ENCODE measurements at places on chromosomes 7 and 10.

DNA sequence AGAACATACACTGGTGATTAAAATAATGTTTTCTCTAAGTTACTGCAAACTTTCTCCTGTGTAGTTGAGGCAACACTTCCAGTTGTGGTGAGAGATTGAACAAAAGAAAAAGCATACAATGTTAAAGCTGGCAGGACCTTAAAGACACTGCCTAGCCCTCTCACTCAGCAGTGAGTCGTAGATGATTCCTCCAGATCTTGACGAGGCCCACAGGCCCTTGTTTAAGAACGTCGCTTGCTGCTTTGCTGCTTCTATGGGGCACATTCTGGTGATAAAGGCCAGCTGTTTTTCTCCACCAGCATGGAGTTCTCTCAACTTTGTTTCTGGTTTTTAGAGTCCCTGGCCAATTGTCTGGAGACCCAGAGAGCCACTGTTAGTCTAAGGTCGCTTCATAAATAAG lies 2.8 kb upstream of the DENND11 start:
- no peak for DNase-seq

GRCh38 chr7:159067576-159068487 lies 76.8 kb downstream of the VIPR2 start:
- no peak for DNase-seq

DNA sequence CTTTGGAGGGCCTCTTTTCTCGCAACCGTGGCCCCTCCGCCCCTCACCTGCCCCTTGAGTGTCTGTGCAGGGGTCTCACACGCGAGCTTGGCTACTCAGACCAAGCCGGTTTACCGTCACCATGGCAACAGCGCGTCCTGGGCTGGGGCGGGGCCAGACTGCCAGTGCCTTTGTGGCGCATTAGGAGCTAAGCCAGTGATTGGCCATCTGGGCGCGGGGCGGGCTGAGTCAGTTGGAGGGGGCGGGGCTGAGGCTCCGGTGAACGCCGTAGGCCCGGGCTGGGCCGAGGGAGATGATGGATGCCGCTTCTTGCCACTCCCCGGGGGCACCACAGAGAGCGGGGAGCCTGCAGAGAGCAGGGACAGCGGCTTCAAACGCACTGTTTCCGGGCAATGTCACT lies 48.7 kb upstream of the FXYD4 start:
- DNase-seq: peak; percentile 1

GRCh38 chr10:73781548-73781878 lies 335 bp upstream of the CHCHD1 start:
- DNase-seq: no peak

DNA sequence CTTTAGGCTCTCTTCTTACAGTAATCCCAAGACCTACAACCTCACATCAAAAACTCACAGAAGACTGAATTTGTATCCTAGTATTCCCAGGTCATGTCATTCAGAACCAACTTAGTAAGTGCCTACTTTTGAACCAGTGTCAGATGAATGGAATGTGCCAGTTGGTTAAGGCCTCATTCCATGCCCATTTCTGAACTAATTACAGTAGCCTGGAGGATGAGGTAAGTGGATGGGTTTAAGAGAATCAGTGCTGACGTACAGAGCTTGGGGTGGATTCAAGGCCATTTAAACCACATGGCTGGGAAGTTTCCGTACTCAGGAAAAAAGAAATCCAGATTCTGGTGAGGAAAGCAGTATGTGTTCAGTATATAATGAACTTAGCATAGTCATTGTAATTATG lies 21.9 kb upstream of the FOXP2 start:
- no peak for DNase-seq

GRCh38 chr10:1249142-1249920 lies 193.1 kb downstream of the WDR37 start:
- no peak for DNase-seq

DNA sequence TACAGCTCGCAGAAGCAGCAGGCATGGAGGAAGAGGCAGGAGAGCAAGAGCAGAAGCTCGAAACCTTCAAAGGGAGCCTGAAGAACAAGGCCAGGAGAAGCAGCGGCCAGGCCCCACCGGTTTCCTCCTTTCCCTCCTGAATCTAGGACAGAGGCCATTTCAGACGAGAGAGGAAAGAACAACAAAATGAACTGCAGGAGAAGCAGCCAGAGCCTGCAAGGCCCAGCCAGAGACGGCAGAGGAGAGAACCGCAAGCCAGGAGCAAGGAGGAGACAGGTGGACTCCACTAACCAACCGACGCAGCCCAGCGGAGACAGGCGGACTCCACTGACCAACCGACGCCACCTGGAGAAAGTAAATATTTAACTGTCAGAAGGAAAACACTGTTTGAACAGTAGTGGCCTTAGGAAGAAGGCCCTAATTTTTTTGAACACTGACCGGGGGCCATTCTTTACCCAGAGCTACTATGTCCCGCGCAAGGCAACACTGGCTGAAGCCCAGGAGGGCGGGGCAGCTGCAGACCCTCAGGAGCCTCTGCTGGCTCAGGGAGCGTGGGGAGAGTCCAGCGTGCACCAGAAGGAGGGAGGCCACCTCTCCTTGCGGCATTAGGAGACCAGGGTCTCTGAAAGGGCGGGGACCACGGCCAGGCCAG lies 559.2 kb downstream of the PTPRN2 start:
- peak; percentile 41 for DNase-seq

GRCh38 chr10:18659819-18660535 lies 746 bp downstream of the ARL5B start:
- DNase-seq: peak; percentile 19

DNA sequence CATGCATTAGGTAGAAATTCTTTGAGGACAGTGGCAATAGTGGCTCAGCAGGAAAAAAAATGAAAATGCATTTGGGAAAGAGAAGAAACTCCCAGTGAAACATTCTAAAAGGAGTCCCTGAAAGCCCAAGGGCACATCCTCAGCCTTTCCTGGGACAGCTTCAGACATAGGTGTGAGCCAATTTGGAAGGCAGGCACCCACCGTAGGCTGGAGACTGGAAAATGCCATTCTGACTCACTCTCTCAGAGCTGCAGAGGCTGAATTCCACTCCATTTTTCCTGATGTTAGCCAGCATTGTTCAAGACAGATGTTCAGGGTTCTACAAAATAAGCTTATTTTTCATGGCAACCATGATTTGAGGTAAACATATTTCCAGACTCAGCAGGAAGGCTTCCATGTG lies 379.0 kb upstream of the FZD8 start:
- DNase-seq: no peak

GRCh38 chr7:87140271-87140748 lies 11.9 kb upstream of the DMTF1 start:
- DNase-seq: no peak

GRCh38 chr10:116526219-116526618 lies 19.5 kb upstream of the PNLIP start:
- no peak for DNase-seq

DNA sequence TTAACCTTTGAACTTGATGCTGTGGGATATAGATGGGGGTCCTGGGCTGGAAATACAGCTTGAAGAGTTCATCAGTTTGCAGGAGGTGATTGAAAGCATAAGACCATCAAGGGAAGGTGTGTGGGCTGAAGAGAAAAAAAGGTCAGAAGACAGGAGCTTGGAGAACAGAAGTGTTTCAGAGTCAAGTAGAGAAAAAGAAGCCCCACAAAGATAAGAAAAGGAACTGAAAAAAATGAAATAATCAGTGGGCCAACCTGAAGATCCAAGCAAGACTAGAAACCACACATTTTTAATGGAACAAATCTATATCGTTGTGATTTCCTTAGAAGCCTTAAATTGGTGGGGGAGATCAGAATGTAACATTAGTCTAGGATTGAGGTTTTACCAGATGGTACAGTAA lies 22.5 kb downstream of the ZEB1 start:
- no peak for DNase-seq

GRCh38 chr7:79434098-79434497 lies 19.4 kb downstream of the MAGI2 start:
- no peak for DNase-seq

GRCh38 chr7:127895814-127896280 lies 135.4 kb downstream of the LRRC4 start:
- no peak for DNase-seq

DNA sequence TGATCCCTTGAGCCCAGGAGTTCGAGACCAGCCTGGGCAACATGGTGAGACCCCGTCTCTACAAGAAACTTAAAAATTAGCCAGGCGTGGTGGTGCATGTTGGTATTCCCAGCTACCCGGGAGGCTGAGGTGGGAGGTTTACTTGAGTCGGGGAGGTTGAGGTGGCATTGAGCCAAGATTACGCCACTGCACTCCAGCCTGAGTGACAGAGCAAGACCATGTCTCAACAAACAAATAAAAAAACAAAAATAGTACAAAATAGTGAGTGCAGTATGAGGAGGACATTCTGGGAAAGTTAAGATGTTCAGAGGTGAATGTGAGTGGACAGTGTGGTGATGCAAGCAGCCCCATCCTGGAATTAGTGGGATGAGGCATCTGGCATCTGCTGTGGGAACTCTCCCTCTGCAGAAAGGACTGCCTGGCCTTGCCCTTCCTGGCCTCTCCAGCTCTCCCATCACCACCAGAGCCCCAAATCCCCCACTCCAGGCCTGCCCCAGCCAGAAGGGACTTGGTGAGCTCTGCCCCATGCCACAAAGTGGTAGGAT lies 96.6 kb upstream of the PARD3 start:
- DNase-seq: no peak

DNA sequence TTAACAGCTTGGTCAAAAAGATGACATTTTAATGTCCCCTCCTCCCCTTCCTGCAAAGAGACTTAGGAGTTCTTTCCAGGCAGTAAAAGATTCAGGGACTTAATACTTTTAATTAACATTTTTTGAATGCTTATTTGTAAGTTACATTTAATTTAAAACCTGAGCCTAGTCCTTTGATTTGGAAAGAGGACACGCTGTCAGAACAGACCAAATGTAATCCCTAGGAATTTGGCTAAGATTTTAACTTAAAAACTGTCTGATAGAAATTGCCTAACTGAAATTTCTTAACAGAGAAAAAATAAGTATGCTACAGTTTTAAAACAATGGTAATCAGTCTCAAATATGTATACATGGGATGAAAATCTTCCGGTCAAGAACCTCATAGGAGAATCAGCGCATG lies 98.5 kb downstream of the NRP1 start:
- no peak for DNase-seq

GRCh38 chr7:63080406-63080805 lies 918.2 kb upstream of the ZNF722 start:
- no peak for DNase-seq

DNA sequence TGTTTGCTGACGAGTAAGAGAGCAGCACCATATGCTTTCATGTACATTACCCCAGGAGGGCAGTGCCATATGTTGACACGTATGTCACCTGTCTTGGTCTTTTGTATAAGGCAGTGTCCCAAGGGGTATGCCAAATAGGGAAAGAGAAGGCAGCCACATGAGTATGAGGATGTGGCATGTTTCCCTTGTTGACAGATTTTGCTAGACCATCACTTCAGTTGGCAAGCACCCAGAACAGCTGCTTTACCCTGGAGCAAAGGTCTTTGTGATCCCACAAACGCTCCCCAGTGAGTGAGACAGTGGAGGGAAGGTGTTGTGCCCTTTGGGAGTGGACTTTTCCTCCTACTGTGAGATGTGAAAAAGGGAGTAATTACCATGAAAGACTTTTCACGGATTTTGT lies 350.1 kb downstream of the ETV1 start:
- DNase-seq: no peak

GRCh38 chr10:29243750-29244149 lies 45.1 kb upstream of the LYZL1 start:
- DNase-seq: no peak

DNA sequence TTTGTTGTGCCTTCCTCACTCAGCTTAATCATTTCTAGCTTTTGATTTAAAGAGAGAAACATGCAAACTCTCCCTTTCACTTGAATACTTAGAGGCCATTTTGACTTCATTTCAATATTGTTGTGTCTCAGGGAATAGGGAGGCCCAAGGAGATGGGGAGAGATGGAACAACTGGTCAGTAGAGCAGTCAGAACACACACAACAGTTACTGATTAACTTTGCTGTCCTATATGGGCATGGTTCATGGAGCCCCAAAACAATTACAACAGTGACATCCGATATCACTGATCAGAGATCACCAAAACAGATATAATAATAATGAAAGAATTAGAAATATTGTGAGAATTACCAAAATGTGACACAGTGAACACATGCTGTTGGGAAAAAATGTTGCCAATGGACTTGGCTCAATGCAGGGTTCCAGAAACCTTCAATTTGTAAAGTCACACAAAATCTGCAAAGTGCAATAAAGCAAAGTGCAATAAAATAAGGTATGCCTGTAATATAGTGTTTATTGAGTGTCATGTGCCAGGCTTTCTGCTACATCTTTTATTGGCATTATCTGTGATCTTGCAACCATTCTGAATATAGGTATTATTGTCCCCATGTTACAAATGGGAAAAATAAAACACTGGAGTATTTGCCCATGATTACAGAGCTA lies 38.2 kb downstream of the CCDC71L start:
- no peak for DNase-seq

GRCh38 chr10:121822180-121822579 lies 105.7 kb downstream of the ATE1 start:
- no peak for DNase-seq

DNA sequence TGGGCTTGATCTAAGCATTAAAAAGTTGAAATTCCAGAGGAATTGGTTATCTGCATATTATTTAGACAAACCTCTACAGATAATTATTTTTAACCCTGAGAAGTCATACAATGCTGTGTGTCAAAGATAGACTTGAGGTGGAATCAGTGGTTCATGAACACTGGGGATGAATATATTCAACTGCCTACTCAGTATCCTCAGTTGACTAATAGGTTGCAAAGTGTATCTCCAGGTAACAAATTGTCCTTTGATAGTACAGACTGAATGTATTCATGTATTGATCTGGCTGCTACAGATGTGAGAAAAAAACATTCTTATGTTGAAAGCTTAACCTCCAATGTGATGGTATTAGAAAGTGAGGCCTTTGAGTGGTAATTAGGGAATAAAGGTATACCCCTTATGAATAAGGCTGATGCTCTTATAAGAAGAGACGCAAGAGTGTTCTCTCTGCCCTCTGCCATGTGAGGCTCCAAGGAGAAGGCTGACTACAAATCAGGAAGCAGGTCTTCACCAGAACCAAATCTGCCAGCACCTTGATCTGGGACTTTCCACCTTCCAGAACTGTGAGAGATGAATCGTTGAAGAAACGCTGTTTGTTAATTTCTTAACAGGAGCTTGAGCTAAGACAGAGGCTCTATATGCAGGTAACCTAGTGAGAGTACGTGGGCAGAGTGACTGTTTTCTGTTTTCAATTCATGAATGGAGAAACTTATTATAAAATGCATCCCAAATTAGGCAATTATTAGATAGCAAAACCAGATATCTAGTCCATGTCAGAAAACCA lies 7.5 kb downstream of the MRPL32 start:
- DNase-seq: no peak

- no peak for DNase-seq
Observed at GRCh38 chr7:136062625-136063325, 85.6 kb upstream of the MTPN start.

GRCh38 chr10:72328045-72328828 lies 26.5 kb downstream of the DNAJB12 start:
- peak; percentile 9 for DNase-seq

DNA sequence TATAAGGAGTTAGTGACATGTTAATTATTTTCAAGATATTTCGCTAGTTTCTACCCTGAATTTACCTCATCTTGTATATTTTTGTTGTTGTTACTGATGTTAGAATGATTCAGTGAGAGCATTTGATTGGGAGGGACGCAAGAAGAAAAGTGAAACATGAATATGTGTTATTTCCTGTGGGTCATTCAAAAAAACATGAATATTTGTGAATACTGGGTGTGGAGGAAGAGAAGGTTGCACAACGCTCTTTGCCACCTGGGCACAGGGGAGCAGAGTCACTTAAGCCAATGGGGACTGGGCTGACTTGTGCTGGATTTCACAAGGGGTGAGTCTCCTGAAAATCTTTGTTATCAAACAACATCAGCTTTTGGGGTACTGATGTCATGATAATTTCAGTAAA lies 39.5 kb downstream of the AGK start:
- no peak for DNase-seq

All from NCI-H526 treated with DMSO at 0.1 percent for 48 hours (cell line).